Prostate gland (tissue), 2 donors: ENCODE measurements at places on chromosomes 13 and 19.

DNA sequence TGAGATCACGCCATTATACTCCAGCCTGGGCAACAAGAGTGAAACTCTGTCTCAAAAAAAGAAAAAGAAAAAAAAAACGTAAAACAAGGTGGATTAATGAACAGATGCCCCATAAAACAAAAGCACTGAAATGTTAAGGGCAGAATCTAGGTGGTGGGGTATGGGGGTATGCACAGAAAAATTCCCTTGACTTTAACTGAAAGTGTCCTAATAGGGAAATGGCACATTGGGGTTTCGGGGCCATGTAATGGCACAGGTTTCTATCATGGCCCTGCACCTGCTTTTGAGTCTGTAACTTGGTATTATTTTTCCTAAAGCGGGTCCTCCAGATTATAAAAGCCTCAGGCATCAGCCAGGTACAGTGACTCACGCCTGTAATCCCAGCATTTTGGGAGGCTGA is 16.2 kb downstream of the NOP53 start:
- no peak for DNase-seq

GRCh38 chr19:32497391-32497790 is 83.6 kb upstream of the PDCD5 start:
- DNase-seq: no peak

DNA sequence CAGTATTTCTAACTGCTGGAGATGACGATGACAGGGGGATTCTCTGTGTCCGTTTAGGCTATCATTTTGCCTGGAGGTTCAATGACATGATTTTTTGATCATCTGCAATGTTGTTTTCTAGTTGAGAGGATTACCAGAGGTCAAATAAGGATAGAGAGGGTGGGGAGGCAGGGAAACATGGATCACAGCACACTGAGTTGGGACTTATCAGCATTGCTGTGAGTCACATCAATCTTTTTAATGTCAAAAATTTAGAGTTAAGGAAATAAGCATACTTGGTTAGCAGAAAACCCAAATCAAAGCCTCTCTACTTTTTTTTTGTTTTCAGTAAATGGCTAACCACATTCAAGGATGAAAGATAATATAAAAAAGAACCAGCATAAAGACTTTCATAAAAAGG is 43.0 kb upstream of the CSNK1A1L start:
- no peak for DNase-seq

- DNase-seq: no peak
Measured at GRCh38 chr19:47549261-47549862, 23.6 kb downstream of the ZNF541 start.

DNA sequence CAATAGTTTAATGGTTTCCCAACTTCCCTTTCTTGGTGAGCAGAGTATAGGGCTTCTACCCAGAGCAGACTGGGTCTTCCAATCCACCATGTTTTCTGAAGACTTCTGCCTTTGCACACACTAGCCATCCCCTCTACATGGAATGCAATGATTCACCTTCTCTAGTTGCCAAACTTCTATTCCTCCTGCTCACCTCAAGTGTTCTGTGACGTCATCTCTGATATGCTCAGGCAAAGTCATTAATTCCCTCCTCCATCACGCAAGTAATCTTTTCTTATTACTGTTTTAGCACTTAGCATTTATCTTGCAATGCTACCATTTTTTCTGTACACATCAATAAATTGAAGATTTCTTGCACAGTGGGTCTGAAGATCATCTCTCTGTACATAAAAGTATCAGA is 174.2 kb downstream of the RBM26 start:
- no peak for DNase-seq

GRCh38 chr19:44590245-44591059 is 22.9 kb upstream of the IGSF23 start:
- DNase-seq: no peak

DNA sequence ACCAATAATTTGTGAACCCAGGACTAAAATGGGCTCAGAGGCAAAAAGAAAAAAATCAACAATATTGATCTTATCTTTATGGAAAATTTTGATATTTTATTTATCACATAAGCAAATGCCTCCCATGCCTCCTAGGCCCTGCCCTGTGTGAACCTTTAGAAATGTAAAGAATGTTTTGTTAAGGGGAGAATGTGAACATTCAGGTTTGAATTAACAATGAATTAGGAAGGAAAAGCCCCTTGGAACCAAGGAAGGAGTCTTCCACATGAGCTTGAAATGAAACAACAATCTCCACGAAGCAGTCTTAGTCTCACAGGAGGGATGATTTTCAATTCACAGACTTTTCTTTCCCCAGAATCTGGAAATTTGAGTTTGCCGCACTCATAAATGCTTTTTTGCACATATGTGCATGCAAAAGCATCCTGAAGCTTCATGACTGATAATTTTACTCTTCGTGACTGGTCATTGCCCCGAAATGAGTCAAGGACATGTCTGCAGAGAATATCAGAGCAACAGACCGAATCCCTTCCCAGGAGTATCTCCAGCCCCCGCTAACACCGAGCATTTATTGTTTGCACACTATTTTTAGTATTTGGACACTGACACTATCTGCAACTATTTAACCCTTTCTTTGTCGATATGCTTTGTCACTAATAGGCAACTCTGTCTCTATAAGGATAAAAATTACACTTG is 135.2 kb downstream of the DCT start:
- no peak for DNase-seq

DNA sequence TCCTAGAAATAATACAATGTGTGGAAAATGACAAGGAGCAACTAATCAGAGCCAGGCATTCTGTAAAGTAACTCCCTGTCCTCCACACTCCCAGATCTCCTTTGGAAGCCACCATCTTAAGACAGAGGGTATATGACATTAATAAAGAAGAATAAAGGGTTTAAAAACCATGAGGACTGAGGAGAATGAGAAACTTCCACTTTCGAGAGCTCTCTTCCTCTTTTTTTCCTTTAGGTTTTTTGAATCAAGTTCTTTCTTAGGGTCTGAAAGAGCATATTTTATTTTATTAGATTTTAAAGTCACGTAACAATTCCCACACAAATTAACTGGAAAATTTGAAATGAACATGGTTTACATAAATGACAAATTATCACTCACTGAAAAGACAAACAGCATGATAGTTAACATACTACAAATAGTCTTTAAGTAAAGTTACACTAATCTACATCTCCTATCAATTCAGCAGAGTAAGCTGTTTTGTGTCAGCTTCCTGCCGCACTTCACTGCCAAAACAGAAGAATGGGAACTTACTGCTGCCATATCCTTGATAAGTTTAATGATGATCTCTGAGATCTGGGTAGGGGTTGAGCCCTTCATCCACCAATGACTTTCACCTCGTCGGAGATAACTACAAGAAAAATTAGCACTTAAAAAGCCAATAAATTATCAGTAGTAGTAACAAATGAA is 38.6 kb upstream of the FBXL3 start:
- no peak for DNase-seq

GRCh38 chr13:61144834-61145593 is 270.6 kb downstream of the PCDH20 start:
- no peak for DNase-seq

DNA sequence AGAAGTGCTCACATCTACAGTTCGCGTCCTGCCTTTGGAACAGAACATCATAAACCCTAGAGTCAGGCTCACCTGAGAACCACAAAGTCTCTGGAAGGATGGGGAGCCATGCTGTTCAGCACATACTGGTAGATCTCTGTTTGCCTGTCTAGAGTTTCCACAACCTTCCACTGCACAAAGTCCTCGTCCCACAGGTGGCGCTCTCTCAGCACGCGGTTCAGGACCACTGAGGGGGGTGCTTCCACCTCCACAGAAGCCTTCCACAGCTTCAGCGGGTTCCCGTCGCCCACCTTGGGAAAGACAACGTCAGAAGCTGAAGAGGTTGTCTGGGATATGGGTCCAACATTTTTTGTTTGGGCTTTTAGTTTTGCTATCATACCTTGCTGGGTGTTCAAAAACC is 93.6 kb downstream of the KL start:
- DNase-seq: no peak

DNA sequence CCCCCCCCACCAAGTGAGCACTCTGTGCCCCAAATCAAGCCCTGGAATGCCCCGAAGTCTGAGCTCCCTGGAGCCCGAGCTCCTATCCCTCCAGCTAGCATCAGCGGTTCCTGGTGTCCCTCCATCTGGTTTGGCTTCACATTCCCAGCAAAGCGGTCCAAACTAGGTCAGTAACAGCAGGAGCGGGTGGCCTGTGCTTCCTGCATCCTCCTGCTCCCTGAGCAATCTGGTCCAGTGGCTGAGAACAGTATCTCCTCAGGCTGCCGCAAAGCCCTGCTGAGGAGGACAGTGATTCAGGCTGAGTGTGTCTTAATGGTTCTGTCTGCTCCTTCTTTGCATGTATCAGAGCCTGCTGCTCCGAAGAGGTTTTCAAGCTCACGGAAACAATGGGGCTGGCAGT is 25.9 kb downstream of the RASL11A start:
- no peak for DNase-seq

DNA sequence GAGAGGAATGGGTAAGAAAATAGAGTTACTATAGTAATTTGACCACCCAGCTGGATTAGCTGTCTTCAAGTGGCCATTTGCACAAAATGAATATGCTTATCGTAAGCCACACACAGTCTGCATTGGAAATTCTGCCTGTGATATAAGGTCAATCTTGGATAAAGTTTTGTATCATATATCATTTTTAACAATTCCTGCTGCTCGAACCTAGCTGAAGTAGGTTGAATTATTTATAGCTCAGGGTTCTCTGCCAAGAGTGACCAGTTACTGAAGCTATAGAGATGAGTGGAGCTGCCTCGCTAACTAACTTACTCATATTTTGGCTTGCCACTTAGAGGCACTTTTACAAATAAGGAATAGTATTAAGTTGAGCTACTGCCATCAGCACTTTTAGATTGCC is 220.9 kb downstream of the RGCC start:
- DNase-seq: no peak

- DNase-seq: no peak
Measured at GRCh38 chr13:104983601-104984000, 1551.9 kb downstream of the EFNB2 start.

- no peak for DNase-seq
Measured at GRCh38 chr13:50691176-50691680, 152.3 kb downstream of the DLEU7 start.

- DNase-seq: peak; percentile 48
Measured at GRCh38 chr19:10430505-10431253, 10.3 kb downstream of the PDE4A start.

GRCh38 chr19:11100049-11100448 is 10.8 kb downstream of the LDLR start:
- no peak for DNase-seq

DNA sequence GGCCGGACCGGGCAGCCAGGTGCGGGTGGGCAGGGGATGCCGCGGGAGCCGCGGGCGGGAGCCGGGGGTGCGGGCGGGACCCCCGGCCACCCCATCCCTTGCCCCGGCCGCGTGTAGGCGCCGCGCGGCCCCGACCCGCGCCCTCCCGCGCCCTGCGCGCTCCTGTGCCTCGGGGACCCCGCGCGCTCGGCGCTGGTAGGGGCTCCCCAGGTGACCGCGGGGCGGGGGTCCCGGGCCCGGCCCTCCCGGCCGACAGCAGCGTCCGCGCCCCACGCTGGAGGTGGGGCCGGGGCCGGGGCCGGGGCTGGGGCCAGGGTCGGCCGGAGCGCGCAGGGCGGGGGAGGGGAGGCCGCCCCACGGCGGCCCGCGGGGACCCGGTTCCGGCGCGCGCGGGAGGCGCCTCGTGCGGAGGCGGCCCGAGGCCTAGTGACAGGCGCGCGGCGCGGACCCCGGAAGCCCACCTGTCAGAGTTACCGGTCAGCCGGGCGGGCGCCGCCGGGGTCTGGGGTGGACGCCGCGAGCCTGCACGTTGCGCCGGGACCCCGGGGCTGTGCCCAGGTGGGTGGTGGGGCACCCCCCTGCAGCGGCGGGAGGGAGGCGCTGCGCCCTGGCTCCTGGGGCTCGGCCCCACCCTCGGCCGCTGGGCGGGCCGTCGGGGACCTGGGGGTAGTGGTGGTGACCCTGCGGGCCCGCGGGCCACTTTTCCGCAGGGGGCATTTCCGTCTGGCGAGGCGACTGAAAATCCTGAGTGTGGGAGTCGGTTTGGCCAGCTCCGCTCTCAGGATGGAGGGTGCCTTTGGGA is 518 bp downstream of the TFDP1 start:
- DNase-seq: no peak

- DNase-seq: no peak
Measured at GRCh38 chr13:48491423-48492095, 41.3 kb downstream of the RCBTB2 start.
